ENCODE measurements at places on chromosomes 5 and 9.

GRCh38 chr5:126414874-126415502 lies 8.2 kb upstream of the GRAMD2B start:
- DNase-seq, result no peak

DNA sequence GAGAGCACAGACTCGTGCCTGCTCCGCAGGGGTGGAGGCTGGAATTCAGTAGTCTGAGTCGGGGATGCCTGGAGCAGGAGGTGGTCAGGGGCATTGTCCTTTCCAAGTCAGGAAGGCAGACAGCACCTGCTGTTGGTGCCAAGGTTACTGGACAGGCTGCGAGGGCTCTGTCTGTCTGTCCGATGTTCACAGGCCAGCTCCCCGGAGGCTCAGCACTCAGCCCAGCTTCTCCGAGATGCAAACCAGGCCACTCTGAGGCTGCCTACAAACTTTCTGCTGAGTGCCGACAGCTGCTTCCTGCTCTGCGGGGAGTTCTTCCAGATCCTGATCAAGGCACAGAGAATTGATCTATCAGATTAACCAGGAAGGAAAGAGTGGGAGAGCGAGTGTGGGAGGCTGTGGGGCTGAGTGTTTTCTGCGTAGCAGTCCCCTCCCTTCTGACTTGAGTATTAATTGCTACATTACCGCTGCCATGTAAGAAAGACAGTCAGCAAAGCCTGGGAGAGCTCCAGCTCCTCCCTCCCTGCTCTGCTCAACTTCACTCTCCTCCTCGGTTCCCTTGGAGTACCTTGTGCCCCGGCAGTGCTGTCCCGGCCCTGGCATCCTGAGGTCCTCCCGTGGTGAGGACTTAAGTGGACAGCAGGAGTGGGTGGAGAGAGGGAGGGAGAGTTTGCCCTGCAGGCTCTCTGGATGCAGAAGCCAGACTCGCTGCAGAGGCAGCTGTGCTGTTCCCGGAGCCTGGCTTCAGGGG lies 36.0 kb downstream of the KCNMB1 start:
- no peak for DNase-seq

GRCh38 chr5:38494763-38495162 lies 61.7 kb downstream of the LIFR start:
- DNase-seq, result no peak

DNA sequence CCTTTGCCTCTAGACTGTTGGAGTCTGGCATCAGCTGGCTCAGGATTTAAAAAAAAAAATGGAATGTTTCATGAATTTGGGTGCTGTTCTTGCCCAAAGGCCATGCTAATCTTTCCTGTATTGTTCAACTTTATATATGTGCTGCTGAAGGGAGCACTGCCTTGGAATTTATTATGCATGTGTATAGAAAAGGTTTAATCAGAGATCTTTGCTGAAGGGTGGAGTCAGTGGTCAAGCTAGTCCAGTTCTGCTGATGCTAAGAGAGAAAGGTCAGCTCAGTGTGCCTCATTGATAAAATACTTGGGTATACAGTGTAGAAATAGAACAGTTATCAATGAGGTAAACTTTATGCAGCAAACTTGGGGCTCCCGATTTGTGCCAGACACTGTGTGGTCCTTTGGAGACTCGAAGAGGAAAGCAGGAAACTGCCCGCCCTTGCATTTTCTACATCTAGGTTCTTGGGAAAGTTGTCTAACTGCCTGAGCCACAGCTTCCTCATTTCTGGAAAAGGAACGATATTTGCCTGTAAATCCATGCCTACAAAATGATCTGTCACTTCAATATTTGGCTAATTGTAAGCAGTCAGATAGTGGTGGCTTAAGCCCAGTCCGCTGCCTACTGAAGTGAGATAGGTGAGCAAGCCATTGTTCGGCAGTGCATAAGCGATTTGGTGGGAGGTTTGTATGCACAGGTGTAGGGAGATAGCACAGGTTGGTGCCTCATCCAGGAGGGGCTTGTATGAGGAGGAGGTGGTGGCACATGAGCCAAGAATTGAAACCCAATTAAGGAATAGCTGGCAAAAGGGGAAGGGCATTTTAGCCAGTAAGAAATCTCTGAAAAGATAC lies 29.2 kb upstream of the GTF2H2C start:
- DNase-seq, result no peak

GRCh38 chr5:102764381-102765004 lies 9.4 kb downstream of the PAM start:
- no peak for DNase-seq

- DNase-seq, result no peak
These were observed 32.8 kb downstream of the PDGFRB start for GRCh38 chr5:150122536-150123481.

DNA sequence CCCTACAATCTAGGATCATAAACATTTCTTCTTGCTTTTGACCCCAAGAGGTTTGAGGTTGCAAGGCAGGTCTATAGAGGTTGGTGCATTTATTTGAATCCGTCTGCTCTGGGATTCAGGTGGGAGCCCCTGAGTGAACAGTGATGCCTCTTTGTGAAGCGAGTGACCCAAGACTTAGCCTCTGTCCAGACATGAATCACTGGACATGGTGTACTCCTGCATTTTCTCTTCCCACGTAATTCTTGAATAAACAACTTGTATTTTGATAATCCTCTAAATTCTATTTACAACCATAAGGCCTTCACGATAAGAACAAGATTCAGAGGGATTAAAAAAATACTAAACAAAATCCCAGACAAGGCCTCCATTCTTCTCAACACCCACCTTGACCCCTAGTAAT lies 67.5 kb upstream of the PLPP6 start:
- DNase-seq, result no peak
